CD4-positive, CD25-positive, alpha-beta regulatory T cell (primary cell): ENCODE measurements at places on chromosomes 7 and 10. TPM values are rescaled to one million over a fixed set of nuclear protein-coding genes. Genes with fewer than 3 reads are reported as not detected.

Gene CFAP69
- polyA plus RNA-seq, result not detected

DNA sequence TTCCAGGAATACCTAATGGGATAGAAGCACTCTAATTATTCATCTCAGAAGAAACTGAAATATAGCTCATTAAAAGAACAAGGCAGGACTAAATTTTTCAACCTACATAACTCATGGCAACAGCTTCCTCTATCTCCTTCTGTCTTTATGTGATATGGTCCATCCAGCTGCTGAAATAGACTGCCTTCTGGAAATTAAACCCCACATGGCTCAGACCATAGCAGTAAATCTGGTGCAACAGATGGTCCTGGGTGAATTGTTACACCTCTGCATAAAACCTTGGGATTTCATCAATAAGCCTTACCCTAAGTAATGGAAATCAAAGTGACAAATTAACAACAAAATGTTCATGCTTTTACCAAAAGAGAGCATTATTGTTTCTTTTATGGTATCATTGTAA is 205.6 kb upstream of the CSTF2T start:
- H3K27me3 ChIP-seq, result no peaks in the 10 kb centered on the region
- H3K4me3 ChIP-seq, result no peak overlapping the region
- no peak overlapping the region for H3K27ac ChIP-seq
- DNase-seq, result no peak
- no peaks in the 10 kb centered on the region for H3K4me1 ChIP-seq
- H3K36me3 ChIP-seq, result no peaks in the 10 kb centered on the region

- H3K36me3 ChIP-seq, result no peaks in the 10 kb centered on the region
- H3K27me3 ChIP-seq, result no peaks in the 10 kb centered on the region
- no peak overlapping the region for H3K4me3 ChIP-seq
- H3K4me1 ChIP-seq, result no peaks in the 10 kb centered on the region
- DNase-seq, result no peak
Observed at GRCh38 chr10:25451401-25451800, 276.6 kb downstream of the GPR158 start.

- peaks cover 12% of the 10 kb centered on the region for H3K4me1 ChIP-seq
- H3K27ac ChIP-seq, result no peak overlapping the region
- H3K4me3 ChIP-seq, result no peak overlapping the region
- no peaks in the 10 kb centered on the region for H3K27me3 ChIP-seq
- H3K36me3 ChIP-seq, result no peaks in the 10 kb centered on the region
Observed at GRCh38 chr10:114618722-114619121, 39.4 kb downstream of the ABLIM1 start.

Gene NPFFR1
- polyA plus RNA-seq, result not detected
